ENCODE measurements at places on chromosomes 12 and 14. TPM values are rescaled to one million over a fixed set of nuclear protein-coding genes. Genes with fewer than 3 reads are reported as not detected.

The GOLGA5 gene
- 30.3 TPM for total RNA-seq

The MANSC1 gene
- 11.6 TPM for total RNA-seq

The IL26 gene
- not detected for total RNA-seq

The POTEM gene
- total RNA-seq, result not detected

The SDSL gene
- 2.4 TPM for total RNA-seq

The PCED1B gene
- not detected for total RNA-seq

The ACVR1B gene
- 14.4 TPM for total RNA-seq

The GARIN6 gene
- total RNA-seq, result not detected

The IFNG-AS1 gene
- not detected for total RNA-seq

The DGLUCY gene
- total RNA-seq, result 45.0 TPM

The NTN4 gene
- 33.3 TPM for total RNA-seq

The PAWR gene
- total RNA-seq, result 56.3 TPM

The AQP5 gene
- total RNA-seq, result 0.21 TPM

The CEP290 gene
- total RNA-seq, result 43.7 TPM

The SLC25A21 gene
- total RNA-seq, result 0.42 TPM

The ERP27 gene
- not detected for total RNA-seq

The PIWIL1 gene
- not detected for total RNA-seq

The KLHL33 gene
- total RNA-seq, result 2.2 TPM

The GPRC5D gene
- total RNA-seq, result not detected

The SCN8A gene
- 0.21 TPM for total RNA-seq

The KITLG gene
- total RNA-seq, result 18.2 TPM

The TPH2 gene
- not detected for total RNA-seq

The TNS2 gene
- 636 TPM for total RNA-seq

The CAPZA3 gene
- total RNA-seq, result not detected

The C12orf50 gene
- 0.66 TPM for total RNA-seq

The KCNH3 gene
- not detected for total RNA-seq

The PCNX1 gene
- 83.1 TPM for total RNA-seq

The NKX2-1 gene
- total RNA-seq, result not detected

The ITGB7 gene
- 7.1 TPM for total RNA-seq

Data from tibial nerve (tissue), 4 donors.